CD4-positive, alpha-beta memory T cell (primary cell): ENCODE measurements at places on chromosomes 2 and 18. TPM values are rescaled to one million over a fixed set of nuclear protein-coding genes. Genes with fewer than 3 reads are reported as not detected.

- DNase-seq, result no peak
Observed at GRCh38 chr2:105645031-105645937, 99.4 kb upstream of the NCK2 start.

- no peak for DNase-seq
Observed at GRCh38 chr18:77165503-77166188, 33.1 kb upstream of the MBP start.

DNA sequence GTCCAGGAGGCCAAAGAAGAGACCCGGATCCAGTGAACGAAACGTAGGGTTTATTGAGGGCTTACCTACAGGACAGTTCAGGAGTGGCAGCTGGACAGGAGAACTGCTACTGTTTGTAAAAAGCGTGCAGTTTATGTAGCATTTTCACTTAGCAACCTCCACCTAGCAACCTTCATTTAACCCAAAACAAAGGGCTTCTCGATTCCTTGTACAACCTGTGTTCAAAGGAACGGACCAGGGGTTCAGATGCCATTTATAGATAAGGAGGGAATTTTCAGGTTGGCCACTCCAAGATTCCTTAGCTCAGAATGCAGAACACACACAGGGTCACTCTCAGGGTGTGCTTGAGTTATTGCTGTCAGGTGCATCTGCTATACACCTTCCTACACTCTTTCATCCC is 65.1 kb upstream of the YWHAQ start:
- DNase-seq, result no peak

DNA sequence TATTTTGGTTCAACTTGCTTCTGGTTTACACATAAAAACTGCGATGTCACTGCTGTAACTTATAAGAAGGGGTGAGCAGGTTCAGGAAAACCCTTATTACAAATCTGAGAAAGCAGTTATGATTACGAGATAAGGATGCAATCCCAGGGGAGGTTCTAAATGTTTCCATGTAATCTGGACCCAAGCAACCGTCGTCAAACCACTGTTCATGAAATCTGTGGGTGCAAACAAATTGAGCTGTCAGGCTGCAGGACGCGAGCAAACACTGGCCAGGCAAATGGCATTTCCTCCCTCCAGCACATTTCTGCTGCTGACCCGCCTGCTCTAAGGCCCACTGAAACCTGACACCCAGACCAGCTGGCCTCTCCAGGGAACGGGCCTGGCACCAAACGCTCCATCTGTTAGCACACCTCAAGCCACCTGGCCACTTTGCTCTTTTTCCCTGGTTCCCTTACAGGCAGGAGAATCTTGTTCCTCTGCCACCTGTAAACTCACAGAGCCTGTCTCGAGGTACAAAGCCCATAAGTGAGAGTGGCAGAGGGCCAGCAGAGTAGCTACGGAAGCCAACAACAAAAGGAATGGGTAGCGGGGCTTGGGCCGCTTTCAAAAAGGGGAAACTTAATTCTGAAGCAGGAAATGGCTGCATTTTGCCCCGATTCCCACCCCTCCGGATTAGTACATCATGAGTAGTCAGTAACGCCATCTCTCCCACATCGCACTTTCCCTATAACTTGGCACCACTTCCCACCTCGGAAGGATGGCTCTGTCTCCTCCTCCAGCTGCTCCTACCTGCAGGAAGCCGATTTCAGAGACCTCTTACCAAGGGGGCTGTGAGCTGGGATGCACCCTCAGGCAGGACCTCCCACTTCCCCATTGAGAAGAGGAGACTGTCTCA is 26.5 kb downstream of the CRACDL start:
- no peak for DNase-seq

DNA sequence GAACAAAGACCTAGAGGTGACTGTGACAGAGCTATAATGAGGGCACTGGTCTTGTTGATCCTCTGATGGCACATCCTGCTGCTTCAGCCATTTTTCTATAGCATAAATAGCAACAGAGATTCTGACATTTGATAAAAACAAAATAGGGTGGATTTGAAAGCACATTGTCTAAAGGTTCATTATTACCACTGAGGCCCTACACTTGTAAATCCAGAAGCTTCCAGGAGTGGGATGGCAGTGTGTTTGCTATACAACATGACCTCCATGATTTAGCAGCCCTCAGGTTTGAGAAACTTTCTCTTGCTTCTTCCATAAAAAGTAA is 93.2 kb upstream of the CD302 start:
- no peak for DNase-seq

DNA sequence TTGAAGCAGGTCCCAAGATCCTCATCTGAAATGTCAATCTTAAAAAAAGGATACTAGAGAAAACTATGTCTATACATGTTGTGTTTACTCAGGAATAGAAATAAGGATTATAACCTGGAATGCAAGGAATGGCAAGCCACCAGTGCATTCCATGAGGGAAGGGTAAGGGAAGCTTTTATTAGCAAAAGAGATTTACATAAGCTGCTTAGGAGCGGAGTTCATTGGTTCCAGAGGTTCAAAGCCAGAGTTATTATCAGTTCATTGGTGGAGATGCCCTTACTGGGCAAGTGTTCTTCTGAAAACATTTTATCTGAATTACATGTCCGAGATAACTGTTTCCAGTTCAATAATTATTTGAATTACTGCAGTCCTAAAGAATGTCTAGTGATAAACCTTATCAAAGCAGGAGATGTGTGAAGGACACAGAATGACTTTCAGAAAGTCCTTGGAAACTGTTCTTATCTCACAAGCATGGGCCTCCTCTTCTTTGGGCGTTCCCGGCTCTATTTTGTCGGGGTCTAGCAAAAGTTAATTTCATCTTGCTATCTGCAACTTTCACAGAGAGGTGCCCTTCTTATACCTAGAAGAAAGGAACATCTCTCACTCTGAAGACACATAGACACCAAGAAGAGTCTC is 23.5 kb downstream of the COMMD1 start:
- no peak for DNase-seq

Gene COL5A2
- 0.05 TPM for polyA plus RNA-seq

GRCh38 chr18:23745366-23745765 is 56.1 kb downstream of the LAMA3 start:
- DNase-seq, result no peak

DNA sequence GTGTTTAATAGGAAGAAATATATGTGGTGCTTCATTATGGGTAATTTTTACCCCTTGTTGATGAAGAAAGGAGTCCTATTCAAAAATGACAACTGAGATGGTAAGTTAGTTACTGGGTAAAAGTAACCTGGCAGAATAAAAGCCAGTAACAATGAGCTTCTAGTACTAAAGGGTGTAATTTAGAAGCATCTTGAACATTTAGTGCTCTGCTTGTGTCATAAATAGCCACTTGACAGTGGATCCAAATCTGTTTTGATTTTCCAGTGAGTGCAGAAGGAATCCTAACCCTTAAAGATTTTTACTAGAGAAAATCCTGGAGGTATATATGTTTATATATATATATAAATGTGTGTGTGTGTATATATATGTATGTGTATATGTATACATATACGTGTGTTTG is 15.1 kb downstream of the COMMD1 start:
- DNase-seq, result no peak

Gene IL18R1
- 12.4 TPM for polyA plus RNA-seq

Gene ADRA2B
- polyA plus RNA-seq, result not detected
